DMS153 (cell line): ENCODE measurements at places on chromosomes 4 and X.

GRCh38 chr4:55169352-55169961, 44.1 kb upstream of the KDR start:
- DNase-seq: peak; percentile 61

GRCh38 chr4:180314972-180315371, 1928.2 kb upstream of the TENM3 start:
- no peak for DNase-seq

DNA sequence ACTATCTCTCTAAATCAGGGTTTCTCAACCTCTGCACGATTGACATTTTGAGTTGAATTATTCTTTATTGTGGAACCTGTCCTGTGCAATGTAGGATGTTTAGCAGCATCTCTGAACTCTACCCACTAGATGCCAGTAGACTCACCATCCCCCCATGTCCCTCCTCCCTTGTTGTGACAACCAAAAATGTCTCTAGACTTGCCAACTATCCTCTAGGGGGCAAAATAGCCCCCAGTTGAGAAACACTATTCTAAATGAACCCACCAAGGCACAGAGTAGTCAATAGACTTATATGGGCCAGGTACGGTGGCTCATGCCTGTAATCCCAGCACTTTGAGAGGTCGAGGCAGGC, 49.1 kb upstream of the GAB1 start:
- DNase-seq: no peak

GRCh38 chr4:177250056-177250696, 59.5 kb upstream of the NEIL3 start:
- peak; percentile 40 for DNase-seq

DNA sequence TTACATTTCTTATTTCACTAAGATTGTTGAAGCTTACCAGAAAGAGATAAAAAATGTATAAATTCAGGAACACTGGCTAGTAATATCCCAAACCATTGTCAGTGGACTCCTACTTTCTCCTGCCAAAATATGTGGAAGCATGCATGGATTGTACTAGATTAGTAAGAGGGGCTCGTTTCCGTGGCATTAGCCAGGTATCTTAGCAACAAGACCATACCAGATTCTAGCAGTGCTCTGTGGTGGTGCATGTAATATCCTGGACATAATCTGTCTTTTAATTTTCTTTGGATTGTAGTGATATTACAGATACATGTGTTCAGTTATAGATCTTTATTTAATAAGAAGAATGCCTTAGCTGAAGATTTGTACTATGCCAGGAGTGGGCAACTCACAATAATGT, 371.9 kb upstream of the PITX2 start:
- DNase-seq: no peak

DNA sequence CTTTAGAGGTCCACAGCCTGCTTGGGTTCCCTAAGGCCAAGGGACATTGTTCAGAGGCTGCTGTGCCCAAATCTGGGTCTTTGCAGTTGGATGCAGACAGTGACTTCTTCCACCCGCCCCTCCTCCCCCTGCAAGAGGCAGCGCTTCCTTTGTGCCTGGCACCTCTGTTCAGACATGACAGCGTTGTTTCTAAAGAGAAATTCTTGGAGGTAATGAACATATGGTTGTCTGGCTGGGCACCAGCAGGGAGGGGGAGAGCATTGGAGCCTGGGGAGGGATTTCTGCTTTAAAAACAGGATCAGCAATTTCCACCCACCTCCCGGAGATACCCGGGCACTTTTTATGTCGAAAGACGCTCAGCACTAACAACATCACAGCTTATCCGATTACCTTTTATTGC, 51.5 kb downstream of the PSAPL1 start:
- no peak for DNase-seq

GRCh38 chrX:118552121-118552900, 56.7 kb downstream of the DOCK11 start:
- no peak for DNase-seq

GRCh38 chr4:476501-476900, 22.5 kb downstream of the ZNF721 start:
- no peak for DNase-seq

- peak; percentile 1 for DNase-seq
These were observed 128.3 kb downstream of the MAGEE1 start for GRCh38 chrX:76555816-76556215.

DNA sequence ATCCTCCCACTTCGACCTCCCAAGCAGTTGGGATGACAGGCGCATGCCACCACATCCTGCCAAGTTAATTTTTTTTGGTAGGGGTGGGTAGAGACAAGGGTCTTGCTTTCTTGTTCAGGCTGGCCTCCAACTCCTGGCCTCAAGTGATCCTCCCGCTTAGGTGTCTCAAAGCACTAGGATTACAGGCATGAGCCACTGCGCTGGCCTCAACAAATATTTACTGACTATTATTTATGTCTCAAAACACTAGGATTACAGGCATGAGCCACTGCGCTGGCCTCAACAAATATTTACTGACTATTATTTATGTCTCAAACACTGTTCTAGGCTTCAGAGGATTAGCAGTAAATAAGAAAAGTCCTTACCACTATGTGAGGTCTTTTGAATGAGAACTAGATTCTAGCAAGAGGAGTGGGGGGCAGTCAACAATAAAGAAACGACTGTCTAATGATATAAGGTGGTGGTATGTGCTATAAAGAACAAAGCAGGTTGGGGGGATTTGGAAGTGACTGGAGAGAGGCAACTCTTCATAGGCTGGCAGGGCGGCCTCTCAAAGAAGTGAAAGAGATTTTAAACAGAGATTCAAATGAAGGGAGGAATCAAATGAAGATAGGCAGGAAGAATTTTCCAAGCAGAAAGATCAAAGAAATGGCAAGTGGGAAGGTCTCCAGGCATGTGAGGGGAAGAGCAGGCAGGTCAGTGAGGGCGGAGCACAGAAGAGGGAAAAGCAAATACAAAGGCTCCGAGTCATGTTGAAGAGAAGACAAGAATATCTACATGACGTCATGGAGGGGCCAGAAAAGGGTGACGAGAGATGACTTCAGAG, 12.7 kb upstream of the ACSL1 start:
- peak; percentile 25 for DNase-seq

DNA sequence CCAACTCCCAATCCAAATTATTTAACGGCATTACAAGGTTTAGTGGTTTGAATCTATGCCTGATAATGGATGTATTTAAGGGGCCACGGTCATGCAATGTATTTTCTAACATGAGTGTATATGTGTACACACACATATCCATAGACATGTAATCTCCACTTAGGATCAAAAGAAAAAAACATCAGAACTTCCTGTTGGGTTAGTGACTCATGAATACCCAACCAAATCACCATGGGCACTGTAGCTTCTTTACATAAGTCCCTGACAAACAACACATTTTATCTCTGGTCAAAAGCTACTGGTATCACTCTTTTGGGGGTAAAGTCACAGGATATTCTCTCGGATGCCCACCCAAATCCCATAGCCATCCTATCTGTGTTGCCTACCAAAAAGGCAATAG, 36.5 kb upstream of the TFDP3 start:
- peak; percentile 65 for DNase-seq

DNA sequence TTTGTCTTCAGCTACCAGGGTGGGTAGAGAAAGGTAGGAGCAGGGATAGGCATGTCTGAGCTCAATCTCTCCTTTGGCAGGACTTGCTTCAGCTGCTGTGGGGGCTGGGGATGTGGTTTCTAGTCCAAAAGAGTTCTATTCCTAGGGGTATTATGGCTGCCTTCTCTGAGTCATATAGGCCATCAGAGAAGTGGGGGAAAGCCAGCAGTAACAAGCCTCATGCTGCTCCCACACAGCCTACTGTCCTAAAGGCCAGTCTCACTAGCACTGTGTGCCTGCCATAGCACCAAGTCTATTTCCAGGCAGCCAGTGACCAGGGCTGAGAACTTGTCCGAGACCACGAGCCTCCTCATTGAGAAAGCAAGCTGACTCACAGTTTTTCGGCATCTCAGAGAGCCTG, 270.6 kb downstream of the DCAF12L2 start:
- no peak for DNase-seq

- DNase-seq: no peak
These were observed 335.8 kb upstream of the SFRP2 start for GRCh38 chr4:154124539-154125255.

DNA sequence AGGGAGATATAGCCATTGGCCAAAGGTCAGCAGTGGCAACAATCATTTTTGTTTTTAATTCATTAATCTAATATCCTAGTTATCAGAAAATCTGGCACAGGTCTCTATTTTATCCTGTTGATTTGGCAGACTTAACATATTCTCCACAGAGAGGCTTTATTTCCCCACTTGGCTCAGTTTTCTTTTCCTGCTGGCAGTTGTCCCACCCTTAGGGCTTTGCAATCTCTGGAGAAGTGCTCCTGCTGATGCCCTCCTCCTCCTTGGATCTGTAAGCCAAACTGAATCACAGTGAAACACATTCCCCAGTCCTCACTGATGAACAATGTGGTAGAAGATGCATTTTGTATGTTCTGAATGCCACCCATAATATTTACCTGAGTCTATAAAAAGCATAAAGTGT, 889.7 kb downstream of the PDHA2 start:
- no peak for DNase-seq
